ENCODE measurements at places on chromosomes 5 and 9.

GRCh38 chr5:14153932-14154731, 11.0 kb downstream of the TRIO start:
- DNase-seq = no peak

DNA sequence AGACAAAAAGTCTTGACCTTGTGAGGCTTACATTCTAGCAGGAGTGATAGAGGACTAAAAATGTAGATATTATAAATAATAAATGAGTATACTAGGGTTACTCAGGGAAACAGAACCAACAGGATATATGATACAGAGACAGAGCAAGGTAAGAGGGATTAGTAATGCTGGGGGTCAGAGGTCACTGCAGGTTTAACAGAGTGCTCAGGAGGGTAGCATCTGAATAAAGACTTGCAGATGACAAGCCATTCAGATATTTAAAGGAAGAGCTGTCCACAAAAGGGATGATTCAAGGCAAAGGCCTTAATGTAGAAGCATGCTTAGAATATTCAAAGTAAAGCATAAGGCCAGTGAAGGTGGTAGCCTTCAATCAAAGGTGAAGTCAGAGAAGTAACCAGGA, 65.6 kb upstream of the SEMA6A start:
- DNase-seq = no peak

DNA sequence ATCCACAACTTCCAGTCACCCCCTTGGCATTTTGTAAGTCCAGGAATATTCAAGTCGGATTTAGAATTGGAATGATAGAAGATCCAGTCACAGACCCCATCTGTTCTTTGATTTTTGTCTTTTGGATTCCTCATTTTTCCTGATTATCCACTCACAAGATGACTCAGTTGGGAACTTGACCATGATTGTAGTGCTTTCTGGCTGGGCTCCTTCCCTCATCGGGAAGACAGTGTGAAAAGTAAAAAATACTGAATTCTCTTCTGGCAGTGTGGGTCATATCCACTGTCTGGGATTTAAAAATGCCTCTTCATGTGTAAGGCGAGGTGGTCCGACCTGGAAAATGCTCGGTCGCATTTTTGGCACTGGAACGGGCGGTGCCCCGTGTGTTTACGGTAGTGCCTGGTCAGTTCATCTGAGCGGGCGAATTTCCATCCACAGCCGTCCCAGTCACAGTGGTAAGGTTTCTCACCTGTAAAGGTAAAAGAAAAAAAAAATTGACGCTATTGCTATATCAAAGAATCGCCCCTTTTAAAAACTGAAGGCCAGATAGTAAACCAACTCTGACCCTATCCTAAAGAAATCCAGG, 4.0 kb downstream of the KLF4 start:
- no peak for DNase-seq

- DNase-seq = no peak
Measured at GRCh38 chr9:95082401-95083084, 235.0 kb downstream of the FANCC start.

- DNase-seq = no peak
Measured at GRCh38 chr5:56358703-56359681, 125.9 kb upstream of the ANKRD55 start.

- DNase-seq = no peak
Measured at GRCh38 chr9:71286146-71286545, 164.7 kb upstream of the TRPM3 start.

- DNase-seq = no peak
Measured at GRCh38 chr9:4157584-4158499, 142.0 kb downstream of the GLIS3 start.

DNA sequence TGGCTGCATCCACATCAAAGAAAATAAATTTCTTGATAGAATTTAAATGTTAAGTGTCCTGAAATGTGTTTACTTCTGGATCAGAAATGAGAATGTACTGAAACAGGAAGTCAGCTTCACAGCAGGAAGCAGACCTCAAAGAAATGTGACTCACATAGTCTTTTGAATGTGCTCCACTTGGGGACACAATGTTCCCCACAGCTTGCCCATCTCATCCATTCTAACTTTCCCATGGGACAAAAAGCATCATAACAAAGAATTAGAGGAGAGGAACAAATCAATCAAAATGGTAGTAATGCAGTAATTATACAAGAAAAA, 85.7 kb downstream of the GRAMD2B start:
- no peak for DNase-seq

DNA sequence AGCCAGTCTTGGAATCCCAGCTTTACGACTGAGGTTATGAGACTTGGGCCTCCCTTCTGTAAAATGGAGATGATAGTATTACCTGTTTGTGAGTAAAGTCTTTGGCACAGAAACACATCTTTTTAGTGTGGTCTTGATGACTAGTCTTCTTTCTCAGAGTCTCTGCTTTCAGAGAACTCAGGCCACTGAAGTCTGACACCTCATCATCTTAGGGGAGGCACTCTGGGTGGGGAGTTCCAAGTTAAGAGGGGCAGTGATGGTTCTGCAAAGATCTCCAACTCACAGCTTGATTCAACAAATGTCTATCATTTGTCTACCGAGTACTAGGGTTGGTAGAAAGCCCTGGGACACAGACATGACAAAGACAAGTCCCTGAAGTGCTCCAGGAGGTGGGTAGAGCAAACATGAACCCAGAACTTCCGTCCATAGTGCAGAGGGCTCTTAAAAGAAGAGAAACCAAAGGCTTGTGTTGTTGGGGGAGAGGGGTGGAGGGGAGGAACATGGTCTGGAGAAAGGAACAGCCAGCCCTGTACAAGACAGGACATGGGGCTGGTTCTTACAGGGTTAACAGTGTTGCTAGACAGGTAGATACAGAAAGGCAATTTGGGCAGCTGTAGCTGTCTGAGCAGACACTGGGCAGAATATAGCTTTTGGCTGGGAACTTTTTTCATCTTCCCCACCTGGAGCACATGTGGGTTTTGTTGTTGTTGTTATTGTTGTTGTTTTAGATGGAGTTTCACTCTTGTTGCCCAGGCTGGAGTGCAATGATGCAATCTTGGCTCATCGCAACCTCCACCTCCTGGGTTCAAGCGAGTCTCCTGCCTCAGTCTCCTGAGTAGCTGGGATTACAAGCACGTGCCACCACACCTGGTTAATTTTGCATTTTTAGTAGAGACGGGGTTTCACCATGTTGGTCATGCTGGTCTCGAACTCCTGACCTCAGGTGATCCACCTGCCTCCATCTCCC, 2.6 kb upstream of the CD14 start:
- no peak for DNase-seq

DNA sequence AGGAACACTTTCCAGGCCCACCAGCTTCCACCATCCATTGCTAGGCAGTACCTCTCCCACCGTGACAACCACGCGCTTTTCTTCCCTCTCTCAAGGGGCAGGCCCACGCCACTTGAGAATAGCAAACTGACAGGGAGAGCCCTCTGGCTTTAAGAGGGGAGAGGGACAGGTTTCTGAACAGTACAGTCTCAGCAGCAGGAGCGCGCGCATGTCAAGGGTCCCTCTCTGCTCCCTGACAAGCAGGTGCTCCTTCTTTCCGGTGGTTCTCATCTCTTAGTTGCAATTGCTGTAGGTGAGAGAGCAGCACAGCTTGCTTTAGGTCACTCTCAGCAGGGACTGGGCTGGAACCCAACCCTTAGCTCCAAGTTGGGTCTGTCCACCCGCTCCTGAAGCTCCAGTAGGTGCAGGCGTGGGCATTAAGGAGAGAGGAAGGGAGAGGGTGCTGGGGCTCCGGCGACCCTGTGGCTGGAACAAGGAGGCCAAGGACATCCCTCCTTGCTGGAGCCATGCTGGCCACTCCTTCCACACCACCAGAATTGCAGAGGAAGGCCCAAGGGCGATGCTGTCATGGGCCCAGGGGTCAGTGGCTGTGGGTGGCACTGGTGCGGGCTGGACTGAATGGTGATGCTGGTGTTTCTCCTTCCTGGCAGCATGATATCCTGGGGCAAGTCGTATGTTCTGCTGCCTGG, 9.0 kb upstream of the PHF2 start:
- DNase-seq = no peak

DNA sequence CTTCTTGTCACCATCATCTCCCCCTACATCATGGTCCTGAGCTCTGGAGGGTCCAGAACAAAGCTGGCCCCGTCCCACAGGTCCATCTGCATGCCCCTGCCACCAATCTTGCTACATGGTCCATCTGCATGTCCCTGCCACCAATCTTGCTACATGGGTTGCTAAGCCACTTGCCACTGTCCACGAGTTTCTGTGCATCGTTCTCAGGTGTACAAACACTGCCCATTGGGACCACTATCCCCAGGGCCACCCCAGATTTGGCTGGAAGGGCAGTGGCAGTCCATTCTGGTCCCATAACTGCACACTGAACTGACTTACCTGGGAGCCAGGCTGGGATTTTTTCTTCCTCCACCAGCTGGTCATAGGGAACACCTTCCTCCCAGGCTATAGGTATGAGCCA, 8.0 kb upstream of the LAMC3 start:
- DNase-seq = no peak

GRCh38 chr9:133705576-133705975, 32.6 kb downstream of the SARDH start:
- no peak for DNase-seq

DNA sequence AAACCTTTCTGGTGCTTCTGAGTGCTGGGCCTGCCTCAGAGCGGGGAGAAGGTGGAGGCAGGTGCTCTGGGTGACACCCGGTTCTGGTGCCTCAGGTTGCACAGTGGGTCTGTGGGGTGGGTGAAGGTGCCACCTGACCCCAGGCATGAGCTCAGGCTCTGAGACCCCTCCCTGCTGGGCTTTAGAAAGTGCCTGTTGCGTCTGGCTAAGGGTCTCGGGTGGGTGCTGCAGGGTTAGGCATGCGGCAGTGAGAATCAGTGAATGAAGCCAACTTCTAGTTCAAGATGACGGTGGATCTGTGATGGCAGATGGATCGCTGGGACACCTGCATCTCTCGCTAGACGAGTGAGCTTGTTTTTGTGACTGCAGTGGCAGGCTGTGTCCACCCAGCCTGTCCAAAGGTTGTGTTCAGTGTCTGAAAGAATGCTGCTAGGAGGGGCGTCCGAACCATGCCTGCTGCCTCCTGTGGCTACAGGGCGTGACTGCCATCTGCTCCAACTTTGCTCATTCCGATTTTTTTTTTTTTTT, 5.0 kb downstream of the SQSTM1 start:
- DNase-seq = no peak

GRCh38 chr5:109865637-109866036, 175.9 kb downstream of the MAN2A1 start:
- DNase-seq = no peak

DNA sequence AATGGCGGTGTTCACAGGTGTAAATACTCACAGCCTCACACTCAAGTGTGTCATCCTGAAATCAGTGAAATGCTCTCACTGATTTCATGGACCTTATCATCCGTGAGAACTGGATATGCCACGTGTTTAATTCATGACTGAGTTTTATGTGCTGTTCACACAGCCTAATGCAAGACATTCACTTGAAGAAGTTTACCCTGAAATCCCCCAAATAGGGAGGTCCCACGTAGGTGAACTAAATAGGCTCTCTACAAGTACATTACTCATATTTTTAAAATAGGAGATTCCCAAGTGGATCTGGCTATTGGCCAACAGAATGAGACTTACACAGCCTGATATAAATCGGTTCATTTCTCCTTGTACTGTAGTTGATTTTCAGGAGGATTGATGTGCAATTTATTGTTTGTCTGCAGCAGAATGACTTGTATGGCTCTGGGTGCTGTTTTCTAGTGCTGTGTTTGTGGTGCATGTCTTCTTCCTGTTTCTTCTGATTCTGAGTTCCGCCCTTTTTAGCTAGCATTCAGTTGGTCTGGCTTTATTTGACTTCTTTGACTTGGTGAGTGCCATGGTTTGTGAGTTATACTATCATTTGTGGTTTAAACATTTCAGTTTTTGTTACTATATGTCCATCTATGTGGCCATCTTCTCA, 25.1 kb downstream of the TRIO start:
- DNase-seq = no peak

DNA sequence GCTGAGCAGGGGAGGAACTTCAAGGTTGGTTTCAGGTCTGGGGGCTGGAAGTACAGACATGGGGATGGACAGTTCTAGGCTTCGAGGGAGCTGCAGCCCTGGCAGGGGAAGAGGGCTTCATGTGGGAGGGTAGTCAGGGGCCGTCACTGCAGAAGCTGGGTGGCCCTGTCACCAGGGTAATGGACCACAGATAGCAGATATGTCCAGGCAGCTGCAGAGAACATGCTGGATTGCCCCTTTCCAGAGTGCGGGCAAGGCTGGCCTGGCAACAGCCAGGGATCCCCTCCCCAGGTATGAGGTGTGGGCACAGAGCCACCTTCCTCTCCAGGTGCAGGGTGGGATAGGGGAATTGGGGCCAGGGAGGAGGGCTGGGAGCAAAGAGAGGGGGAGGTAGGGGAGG, 206.5 kb downstream of the GADD45G start:
- DNase-seq = no peak

DNA sequence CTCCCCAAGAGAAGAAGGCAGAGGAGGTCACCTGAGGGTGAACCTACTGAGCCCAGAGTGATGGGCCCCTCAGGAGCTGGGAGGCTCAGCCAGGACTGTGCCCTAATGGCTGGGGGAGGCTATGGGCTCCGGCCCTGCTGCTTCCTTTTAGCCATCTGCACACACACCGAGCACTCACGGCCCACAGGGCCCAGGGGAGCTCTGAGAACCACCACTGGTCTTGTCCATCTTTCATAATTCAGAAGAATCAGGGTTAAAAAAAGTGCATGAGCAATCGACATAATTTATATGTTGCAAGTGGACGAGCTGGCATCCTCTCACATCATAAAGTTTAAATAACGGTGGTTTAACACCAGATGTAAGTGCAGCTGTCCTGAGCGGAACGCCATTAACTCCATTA, 162.1 kb downstream of the FSTL4 start:
- no peak for DNase-seq

DNA sequence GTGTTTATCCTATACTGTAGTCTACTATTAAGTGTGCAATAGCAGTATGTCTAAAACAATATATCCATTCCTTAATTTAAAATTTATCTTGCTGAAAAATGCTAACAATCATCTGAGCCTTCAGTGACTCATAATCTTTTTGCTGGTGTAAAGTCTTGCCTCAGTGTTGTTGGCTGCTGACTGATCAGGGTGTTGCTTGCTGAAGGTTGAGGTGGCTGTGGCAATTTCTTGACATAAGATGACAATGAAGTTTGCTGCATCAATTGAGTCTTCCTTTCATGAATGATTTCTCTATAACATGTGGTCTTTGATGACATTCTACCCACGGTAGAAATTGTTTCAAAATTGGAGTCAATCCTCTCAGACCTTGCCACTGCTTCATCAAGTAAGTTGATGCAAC, 24.3 kb upstream of the SPEF2 start:
- DNase-seq = no peak

GRCh38 chr9:134778841-134779411, 101.7 kb upstream of the FCN2 start:
- peak; percentile 60 for DNase-seq

- no peak for DNase-seq
Measured at GRCh38 chr5:151018846-151019245, 1.5 kb upstream of the GPX3 start.

DNA sequence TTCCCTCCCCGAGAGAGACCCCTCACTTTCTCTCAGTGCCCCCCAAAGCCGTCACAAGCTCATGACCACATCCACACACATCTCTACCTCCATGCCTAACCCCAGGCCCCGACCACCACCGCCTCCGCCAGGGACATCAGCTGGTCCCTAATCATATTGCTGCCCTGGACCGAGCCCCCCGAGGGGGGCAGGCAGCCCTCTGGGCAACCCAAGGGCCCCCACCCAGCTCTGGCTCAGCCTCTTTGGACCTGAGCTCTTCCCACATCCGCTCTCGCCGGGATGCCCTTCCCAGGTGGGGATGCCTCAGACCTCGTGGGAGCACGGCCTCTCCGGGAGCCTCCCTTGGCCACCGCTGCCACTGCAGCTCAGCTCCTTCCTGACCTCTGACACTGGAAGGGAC, 18.5 kb downstream of the LHX3 start:
- DNase-seq = no peak

All from hypothalamus (tissue), 51 donors.